ENCODE measurements at places on chromosomes 13 and 19. TPM values are rescaled to one million over a fixed set of nuclear protein-coding genes. Genes with fewer than 3 reads are reported as not detected.

Gene SIGLEC12
- 1.9 TPM for total RNA-seq

- DNase-seq, result no peak
Observed at GRCh38 chr13:84447640-84447978, 565.3 kb upstream of the SLITRK1 start.

- DNase-seq, result no peak
Observed at GRCh38 chr13:112771877-112772538, 82.2 kb downstream of the ATP11A start.

GRCh38 chr19:46861691-46862502 lies 1.1 kb downstream of the ARHGAP35 start:
- DNase-seq, result peak; percentile 89

GRCh38 chr19:2385053-2385721 lies 25.1 kb downstream of the TMPRSS9 start:
- DNase-seq, result no peak

Gene NR2F6
- total RNA-seq, result 42.8 TPM

DNA sequence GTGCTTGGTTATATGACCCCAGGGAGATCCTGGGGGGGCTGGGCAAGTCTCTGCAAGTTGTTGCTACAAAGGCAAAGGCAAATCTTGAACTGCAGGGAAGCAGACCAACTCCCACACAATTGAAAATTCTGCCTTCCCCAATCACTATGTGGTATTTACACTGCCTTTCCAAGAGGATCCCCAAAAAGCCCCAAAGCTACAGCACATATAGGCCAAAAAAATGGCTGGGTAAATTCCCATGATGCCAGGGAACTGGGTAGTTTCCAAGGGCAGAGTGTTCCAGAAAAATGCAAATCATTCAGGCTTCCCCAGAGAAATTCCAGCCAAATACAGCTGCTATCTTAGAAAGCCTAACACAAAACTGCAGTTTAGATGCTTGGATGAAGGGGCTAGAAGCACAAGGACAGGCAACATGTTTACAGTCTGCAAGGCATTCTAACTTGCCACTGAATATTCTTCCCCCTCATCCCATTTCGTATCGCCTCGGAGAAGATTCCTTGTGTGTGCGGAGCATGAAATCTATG lies 6.2 kb downstream of the FOXO1 start:
- no peak for DNase-seq

Gene ZNF256
- total RNA-seq, result 4.0 TPM

GRCh38 chr19:37077501-37077933 lies 716 bp upstream of the ZNF420 start:
- DNase-seq, result no peak

Data from mesenteric fat pad (tissue), 1 donor.